ENCODE measurements at places on chromosomes 7 and 10.

GRCh38 chr7:134740376-134740775, 39.1 kb upstream of the CALD1 start:
- DNase-seq: no peak

DNA sequence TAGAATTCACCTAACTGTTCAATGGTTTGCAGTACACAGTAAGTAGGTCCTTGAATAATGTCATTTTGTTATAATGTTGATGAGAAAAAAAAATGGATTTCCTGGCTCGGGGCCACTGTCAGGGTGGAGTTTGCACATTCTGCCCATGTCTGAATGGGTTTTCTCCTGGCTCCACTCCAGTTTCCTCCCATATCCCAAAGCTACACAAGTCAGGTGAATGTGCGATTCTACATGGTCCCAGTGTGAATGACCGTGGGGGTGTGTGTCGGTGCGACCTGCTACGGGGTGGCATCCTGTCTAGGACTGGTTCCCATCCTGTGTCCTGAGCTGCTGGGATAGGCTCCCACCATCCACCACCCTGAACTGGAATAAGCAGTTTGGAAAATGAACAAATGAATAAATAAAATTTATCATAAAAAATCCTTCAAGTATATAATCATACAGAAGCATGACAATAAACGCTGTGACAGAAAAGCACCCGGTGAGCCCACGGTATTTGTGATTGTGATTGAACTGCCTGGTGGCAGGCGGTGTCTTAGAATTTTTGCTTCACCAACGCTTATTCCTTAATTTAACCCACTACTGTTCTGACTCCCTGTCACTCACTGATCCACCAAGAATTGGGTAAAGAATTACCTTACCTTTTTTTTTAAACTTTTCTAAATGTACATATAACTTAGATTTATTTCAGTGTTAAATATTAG, 114.1 kb downstream of the ICA1 start:
- DNase-seq: no peak

DNA sequence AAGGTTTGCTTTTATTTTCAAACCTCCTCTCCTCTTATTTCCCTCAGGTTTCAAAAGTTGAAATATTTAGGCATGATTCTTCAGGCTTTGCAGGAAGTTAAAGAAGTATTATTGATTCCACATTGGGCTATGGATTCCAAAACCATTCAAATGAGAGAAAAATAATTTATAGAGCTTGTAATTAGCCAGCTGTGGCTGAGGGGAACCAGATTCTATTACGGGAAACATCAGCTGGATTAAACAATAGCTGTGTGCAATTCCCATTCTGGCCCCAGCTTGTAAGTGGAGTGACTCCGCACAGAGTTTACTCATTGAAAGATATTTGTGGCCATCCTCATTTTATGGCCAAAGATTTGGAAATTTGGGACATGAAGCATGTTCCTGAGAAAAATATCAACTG, 77.0 kb upstream of the PHYHIPL start:
- DNase-seq: no peak

DNA sequence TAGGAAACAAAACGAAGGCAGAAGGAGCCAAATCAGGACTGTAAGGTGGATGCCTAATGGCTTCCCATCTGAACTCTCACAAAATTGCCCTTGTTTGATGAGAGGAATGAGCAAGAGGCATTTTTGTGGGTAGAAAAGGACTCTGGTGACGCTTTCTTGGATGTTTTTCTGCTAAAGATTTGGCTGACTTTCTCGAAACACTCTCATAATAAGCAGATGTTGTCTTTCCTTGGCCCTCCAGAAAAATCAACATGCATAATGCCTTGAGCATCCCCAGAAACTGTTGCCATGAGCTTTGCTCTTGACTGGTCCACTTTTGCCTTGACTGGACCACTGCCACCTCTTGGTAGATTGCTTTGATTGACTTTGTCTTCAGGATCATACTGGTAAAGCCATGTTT, 13.5 kb downstream of the PTPN12 start:
- DNase-seq: no peak

DNA sequence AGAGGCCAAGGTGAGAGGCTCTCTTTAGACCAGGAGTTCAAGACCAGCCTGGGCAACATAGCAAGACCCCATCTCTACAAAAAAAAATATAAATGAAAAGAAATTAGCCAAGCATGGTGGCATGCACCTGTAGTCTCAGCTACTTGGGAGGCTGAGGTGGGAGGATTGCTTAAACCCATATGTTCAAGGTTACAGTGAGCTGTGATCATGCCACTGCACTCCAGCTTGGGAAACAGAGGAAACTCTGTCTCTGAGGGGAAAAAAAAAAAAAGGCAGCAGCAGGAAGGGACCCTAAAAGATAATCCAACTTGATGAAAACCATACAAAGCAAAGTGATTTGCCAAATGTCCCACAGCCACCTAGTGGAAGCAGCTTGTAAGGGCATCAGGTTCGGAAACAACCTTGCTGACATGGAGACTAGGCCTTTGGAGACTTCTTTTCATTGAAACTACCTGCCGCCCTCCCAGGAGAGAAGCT, 15.6 kb upstream of the PBLD start:
- DNase-seq: peak; percentile 48

DNA sequence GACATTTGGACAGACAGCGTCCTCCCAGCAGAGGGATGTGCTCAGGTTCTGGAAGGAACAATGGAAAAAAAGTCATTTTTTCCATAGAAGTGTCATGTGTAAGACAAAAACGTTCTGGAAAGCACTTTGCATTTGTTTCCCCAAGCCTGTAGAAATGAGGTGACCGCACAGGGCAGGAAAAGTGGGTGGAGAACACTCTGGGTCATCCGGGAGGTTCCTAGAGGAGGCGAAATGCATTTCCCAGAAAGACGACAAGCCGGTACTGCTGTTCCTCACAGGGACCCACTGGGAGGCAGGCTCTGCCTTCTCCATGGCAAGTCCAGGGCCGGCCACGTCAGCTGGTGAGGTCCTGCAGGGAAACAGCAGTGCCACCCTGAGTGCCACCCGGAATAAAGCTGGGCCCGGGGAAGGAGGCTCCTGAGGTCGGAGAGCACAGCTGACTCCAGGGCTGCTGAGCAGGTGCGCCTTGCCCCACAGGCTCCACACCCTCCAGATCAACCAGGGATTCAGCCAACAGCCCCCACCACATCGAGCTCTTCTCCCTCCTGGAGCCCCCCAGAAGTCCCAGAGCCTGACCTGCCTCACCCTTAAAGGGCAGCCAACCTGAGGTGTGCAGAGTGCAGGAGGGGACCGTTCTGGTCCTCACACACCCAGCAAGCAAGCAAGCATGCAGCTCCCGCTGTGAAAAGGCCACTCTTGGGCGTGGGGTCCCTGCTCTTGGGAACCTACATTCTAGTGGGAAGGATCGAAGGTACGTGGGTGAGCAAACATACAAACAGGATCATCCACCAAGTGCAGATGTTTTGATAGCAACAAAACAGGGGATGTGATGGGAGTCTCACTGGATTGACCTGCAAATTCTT, 28.8 kb upstream of the INPP5A start:
- no peak for DNase-seq

GRCh38 chr7:92797693-92798092, 38.7 kb downstream of the CDK6 start:
- no peak for DNase-seq

- no peak for DNase-seq
Observed at GRCh38 chr7:50667789-50668226, 102.6 kb upstream of the DDC start.

- no peak for DNase-seq
Observed at GRCh38 chr7:39829028-39829427, 121.0 kb upstream of the CDK13 start.

- no peak for DNase-seq
Observed at GRCh38 chr10:112723876-112724275, 226.2 kb upstream of the TCF7L2 start.

DNA sequence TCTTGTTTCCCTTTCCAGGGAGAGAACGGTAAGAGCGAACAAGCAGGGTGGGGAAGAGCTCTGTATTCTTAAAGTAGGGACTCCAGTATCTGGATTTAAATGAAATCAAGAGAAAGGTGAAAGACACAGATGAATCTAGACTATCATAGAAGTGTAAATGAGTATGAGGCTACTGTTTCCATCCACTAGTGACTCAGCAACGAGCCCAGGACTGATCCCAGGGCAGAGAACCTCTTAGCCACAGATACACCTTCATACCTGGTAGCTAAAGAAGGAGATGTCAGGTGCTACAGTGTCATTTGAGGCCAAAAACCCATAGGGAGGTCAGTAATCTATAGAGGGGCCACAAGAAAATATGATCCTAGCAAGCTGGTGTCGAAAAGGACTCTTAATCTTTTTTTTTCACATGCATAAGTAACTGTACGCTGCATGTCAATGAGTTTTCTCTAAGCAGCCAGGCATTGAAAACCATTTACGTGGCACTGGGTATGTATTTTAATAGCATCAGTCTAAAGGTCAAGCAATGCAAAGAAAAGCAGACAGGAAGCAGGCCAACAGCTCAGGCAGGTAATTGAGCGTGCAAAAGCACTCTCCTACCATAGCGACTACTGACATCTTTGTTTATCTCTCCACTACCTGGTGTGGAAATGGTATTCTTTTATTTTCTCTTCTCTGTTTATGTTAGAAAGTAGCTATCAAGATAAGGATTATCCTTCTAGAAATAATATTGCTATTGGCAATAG, 91.5 kb upstream of the EGR2 start:
- DNase-seq: no peak

- no peak for DNase-seq
Observed at GRCh38 chr7:21981524-21981923, 35.8 kb upstream of the CDCA7L start.

DNA sequence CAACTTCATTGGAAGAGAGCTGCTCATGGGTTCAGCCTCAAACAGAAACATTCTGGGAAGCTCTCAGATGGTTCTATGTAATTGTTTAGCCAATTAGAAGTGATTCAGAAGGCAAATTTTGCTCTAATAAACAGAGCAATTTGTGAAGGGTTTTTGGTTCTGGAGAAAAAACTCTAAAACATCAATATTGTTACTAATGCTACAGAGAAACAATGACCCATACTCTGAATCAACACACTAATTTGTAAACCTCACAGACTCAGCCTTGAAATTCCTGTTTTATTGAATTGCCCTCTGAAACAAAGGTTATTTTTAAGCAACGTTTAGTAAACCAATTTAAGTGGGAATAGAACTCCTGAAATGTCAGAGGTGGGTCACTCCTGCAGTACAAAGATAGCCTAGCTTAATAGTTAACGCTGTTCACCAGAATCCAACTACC, 171.6 kb upstream of the SVIL start:
- DNase-seq: no peak

GRCh38 chr7:13886356-13886755, 103.1 kb downstream of the ETV1 start:
- no peak for DNase-seq

GRCh38 chr7:81574723-81575326, 195.0 kb downstream of the HGF start:
- no peak for DNase-seq

- no peak for DNase-seq
Observed at GRCh38 chr10:4632757-4633156, 193.2 kb upstream of the AKR1E2 start.

DNA sequence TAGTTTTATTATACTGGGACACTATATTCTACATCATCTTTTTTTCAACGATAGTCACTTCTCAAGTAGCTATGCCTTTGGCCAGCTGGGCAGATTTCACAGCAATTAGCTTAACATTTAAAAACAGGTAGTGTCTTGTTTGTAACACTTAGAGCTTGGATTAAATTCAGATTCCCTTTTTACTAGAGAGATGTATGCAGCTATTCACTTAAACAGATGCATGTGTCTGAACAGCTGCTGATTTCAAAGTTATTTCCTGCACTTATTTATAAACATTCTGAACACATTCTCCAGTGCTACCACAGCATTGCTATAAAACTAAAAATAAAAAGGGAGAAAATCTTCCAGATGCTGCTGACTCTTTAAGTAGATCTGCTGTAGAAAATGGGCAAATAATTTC, 637.2 kb downstream of the POM121L12 start:
- DNase-seq: no peak

DNA sequence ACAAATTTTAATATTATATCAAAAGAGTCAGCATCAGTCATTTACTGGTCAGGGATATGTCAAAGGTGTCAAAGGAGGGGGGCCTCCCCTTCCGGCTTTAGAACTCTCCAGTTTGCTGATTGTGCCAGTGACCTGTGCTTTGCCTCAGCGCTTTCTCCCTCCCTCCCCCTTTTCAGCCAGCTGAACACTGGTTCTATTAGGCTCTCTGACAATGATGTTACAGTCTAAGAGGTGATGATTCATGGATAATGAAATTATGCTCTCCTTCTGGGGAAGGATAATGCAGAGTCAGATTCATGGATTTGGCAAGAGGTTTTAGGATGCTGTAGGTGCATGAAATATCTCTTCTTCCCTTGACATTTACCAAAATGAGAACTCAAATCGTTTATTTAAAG, 6.1 kb downstream of the LRRTM3 start:
- DNase-seq: no peak

DNA sequence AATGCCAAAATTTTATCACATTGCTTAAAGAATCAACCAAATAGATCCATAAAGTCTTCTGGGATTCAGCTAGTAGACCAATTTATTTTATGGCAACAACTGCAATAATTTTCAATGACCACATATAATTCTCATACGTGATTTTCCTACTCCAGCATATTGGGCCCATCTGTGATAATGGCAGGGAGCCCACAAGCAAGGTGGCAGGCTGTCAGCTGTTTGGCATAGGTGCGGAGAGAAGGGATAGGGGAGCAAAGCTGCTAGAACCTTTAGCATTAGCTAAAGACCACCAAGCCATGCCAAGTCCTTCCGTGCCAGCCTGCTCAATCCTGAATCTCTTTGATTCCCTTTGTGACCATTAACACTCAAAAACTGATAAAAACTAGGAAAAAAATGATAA, 721.2 kb downstream of the XPNPEP1 start:
- no peak for DNase-seq

- no peak for DNase-seq
Observed at GRCh38 chr7:150375662-150376521, 3.2 kb upstream of the ZNF775 start.

DNA sequence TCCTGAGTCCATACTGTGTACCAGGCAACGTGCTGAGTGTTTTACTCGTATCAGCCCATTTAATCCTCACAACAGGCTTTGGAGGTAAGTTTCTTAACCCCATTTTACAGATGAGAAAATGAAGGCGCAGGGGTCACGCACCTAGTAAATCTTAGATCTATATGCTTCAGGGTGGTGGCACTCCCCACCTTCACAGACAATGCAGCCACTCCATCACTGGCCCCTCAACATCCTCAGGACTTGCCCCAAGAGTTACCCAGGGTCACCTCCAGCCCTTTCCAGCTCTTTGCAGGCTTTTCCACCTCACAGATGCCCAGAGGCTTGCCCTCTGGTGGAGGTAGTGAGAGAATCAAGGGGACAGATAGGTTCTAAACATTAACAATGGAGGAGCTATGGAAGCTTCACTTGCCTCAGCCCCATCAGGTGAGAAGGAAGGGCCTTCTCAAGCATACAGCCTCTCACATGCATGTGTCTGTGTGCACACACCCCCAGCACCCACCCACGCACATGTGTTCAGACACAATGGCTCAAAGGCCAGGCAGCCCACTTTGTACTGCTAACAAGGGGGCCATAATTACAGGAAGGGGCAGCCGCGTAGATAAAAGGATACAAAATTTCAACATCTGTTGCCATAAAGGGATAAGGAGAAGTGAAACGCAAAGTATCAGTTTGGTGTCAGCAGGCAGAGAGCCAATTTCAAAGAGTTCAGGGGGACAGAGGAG, 29.1 kb downstream of the DPCD start:
- DNase-seq: no peak

Measured in HepG2 (cell line).